Thymus (tissue), 14 donors: ENCODE measurements at places on chromosomes 4 and X.

GRCh38 chrX:39850630-39851152 lies 247.1 kb downstream of the BCOR start:
- H3K4me3 ChIP-seq = no peak overlapping the region
- H3K27ac ChIP-seq = no peak overlapping the region
- H3K36me3 ChIP-seq = no peaks in the 10 kb centered on the region
- H3K27me3 ChIP-seq = no peaks in the 10 kb centered on the region

DNA sequence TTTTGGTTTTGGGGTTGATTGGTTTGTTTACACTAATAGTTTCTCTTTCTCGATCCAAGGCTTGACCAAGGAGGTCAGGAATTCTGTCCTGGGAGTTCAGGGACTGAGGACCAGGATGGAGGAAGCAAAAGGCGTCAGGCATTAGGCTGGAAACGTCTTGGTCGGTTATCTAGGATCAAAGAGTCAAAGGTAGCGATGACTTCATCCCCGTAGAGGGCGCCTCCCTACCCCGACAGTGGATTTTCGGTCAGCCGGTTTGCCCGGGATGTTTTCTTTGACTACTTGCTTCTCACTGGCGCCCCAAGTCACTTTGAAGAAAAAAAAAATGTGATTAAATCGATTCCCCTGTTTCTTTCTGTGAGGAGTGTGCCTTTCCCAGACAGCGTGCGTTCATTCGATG lies 980 bp upstream of the FHDC1 start:
- DNase-seq = no peak
- peaks cover 68% of the 10 kb centered on the region for H3K27me3 ChIP-seq
- no peak overlapping the region for H3K4me3 ChIP-seq

GRCh38 chr4:53015681-53016080 lies 153.6 kb downstream of the RASL11B start:
- H3K4me1 ChIP-seq = peaks cover 15% of the 10 kb centered on the region
- no peak overlapping the region for H3K4me3 ChIP-seq
- H3K27ac ChIP-seq = no peak overlapping the region
- no peak for DNase-seq
- no peaks in the 10 kb centered on the region for H3K36me3 ChIP-seq
- no peaks in the 10 kb centered on the region for H3K27me3 ChIP-seq

DNA sequence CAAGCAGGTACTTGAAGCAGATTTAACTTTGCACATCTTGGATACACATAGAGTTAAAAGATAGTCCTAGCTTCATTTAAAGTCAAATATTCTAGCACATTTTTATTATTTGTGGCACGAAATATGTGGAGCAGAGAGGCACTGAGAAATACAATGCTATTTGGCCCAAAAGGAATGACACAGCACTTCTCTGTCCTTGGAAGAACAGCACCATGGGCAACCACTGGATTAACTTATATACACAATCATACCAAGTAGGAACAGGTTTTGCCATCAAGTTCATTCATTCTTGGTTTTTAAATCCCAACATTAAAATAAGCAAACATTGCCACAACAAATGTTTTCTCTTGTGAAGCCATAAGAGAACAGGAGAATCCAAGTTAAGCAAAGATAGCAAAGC lies 924 bp upstream of the ENAM start:
- H3K27ac ChIP-seq = no peak overlapping the region
- no peaks in the 10 kb centered on the region for H3K4me1 ChIP-seq
- no peak for DNase-seq
- no peaks in the 10 kb centered on the region for H3K27me3 ChIP-seq
- H3K4me3 ChIP-seq = no peak overlapping the region

DNA sequence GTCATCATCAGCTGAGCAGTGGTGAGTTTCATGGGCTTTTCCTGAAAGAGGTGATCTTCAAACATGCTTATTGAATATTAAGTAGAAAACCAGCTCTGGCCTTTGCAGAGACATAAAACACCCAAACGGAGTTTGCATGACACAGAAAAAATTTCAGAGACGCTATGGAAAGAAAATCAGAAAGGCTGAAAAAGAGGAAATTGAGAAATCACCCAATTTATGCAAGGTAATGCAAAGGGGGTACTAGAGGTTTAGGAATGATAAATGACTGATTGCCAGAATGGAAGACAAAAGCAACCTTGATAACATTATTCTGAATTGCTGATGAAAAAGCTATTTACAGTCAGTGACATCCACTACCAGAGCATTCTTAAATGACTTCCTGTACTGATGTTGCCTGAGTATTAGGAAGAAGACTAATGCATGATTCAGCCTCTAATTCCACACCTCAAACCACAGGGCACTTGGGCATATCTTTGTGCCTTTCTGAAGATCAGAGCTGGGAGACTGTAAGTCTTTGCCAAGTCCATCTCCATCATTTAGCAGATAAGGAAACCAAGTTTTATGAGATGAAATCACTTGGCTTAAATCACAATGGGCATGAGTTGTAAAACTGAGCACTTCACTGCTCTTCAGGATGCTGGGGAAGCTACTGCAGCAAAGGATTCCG lies 565.7 kb downstream of the PPARGC1A start:
- H3K36me3 ChIP-seq = no peaks in the 10 kb centered on the region
- no peak for DNase-seq
- no peak overlapping the region for H3K27ac ChIP-seq
- no peaks in the 10 kb centered on the region for H3K4me1 ChIP-seq
- no peaks in the 10 kb centered on the region for H3K27me3 ChIP-seq

- no peak for DNase-seq
- H3K36me3 ChIP-seq = no peaks in the 10 kb centered on the region
- no peak overlapping the region for H3K27ac ChIP-seq
- no peaks in the 10 kb centered on the region for H3K4me1 ChIP-seq
- no peaks in the 10 kb centered on the region for H3K27me3 ChIP-seq
- H3K4me3 ChIP-seq = no peak overlapping the region
Measured at GRCh38 chr4:56217343-56217890, 169.9 kb downstream of the AASDH start.

DNA sequence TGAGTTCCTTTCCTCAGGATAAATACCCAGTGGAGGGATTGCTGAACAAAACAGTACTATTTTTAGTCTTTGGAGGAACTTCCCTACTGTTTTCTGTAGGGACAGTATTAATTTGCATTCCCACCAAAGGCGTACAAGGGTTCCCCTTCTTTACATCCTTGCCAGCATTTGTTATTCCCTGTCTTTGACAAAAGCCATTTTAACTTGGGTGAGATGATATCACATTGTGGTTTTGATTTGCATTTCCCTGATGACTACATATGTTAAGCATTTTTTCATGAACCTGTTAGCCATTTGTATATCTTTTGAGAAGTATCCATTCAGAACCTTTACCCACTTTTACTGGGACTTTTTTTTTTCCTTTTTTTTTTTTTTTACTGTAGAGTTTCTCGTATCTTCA lies 126.2 kb upstream of the ANXA10 start:
- H3K27me3 ChIP-seq = no peaks in the 10 kb centered on the region
- H3K27ac ChIP-seq = no peak overlapping the region
- H3K4me3 ChIP-seq = no peak overlapping the region
- DNase-seq = no peak

DNA sequence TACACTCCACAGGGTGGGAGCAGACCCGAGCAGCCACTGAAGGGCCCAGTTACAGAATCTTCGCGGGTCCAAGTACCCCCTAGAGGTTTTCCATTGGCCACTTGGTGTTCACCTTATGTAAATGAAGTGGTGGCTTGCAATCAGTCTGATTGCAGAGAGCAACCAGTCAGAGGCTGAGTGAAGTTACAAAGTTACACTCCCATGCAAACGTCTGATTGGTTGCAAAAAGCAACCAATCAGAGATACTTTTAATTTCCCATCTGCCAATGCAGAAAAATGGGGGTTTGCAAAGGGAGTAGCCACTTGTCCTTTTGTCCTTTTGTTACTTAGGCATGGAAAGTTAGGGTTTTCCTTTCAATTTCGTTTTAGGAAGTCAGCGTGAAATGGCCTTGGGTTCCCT lies 27.0 kb upstream of the NKAP start:
- H3K27me3 ChIP-seq = no peaks in the 10 kb centered on the region
- no peak for DNase-seq
- H3K4me1 ChIP-seq = no peaks in the 10 kb centered on the region

- H3K27ac ChIP-seq = no peak overlapping the region
- no peaks in the 10 kb centered on the region for H3K27me3 ChIP-seq
- no peak overlapping the region for H3K4me3 ChIP-seq
- H3K4me1 ChIP-seq = no peaks in the 10 kb centered on the region
Measured at GRCh38 chr4:155948541-155948940, 5.1 kb downstream of the CTSO start.

- no peaks in the 10 kb centered on the region for H3K4me1 ChIP-seq
- H3K36me3 ChIP-seq = no peaks in the 10 kb centered on the region
- H3K4me3 ChIP-seq = no peak overlapping the region
- H3K27me3 ChIP-seq = no peaks in the 10 kb centered on the region
- no peak for DNase-seq
Measured at GRCh38 chr4:20272411-20272872, 20.7 kb downstream of the SLIT2 start.

DNA sequence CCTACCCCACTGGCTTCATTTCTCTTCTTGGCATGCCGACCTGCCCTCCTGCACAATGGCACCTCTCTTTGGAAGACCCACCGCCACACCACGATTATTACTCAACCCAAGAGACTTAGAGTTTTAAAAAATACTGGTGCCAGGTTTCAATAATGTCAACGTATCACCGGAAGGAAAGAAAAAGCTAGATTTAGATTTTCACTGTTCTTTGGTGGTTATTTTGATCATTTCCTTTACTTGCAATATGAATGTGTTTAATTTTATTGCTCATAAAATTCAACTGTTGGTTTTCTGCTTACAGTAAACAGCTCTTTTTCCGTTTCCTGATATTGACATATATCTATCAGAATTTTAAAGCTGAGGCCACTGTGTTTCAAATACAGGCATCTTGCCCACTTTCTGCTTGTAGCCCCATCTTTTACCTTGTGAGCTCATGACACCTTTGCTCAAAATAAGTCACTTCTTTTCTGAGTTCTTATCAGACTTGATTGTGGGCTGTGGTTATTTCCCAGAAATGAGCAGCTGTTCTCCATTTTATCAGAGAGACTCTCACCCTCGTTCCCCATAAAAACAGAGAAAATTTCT lies 439.1 kb downstream of the INPP4B start:
- DNase-seq = peak; percentile 52
- H3K27ac ChIP-seq = peak overlapping the region; percentile 74
- H3K27me3 ChIP-seq = no peaks in the 10 kb centered on the region
- no peak overlapping the region for H3K4me3 ChIP-seq
- H3K4me1 ChIP-seq = peaks cover 20% of the 10 kb centered on the region

GRCh38 chrX:69153060-69153730 lies 12.1 kb downstream of the PJA1 start:
- H3K4me3 ChIP-seq = no peak overlapping the region
- no peaks in the 10 kb centered on the region for H3K4me1 ChIP-seq
- H3K36me3 ChIP-seq = no peaks in the 10 kb centered on the region
- H3K27ac ChIP-seq = no peak overlapping the region

GRCh38 chrX:475926-476723 lies 89.4 kb upstream of the PPP2R3B start:
- H3K4me1 ChIP-seq = no peaks in the 10 kb centered on the region
- H3K27ac ChIP-seq = no peak overlapping the region
- H3K27me3 ChIP-seq = no peaks in the 10 kb centered on the region
- DNase-seq = no peak

- no peak for DNase-seq
- no peaks in the 10 kb centered on the region for H3K36me3 ChIP-seq
- no peaks in the 10 kb centered on the region for H3K4me1 ChIP-seq
Measured at GRCh38 chrX:110741213-110741796, 54.3 kb downstream of the CHRDL1 start.

DNA sequence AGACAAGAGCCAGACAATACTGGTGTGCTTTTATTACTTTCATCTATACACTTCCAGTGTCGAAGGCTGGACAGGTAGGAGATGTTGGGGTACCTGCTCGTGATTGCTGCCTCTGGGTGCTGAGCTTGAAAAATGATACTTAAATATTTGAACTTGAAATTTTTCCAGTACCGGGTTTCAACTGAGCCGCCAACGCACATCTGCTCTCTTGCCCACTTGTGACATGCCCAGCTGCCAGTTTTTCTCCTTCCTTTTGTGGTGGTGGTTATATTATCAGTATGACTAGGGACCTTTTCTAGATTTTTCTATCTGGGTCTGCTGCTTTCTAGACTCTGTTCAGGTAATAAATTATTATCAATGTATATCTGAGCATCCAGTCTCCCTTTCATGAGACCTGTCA lies 3.4 kb downstream of the OGT start:
- H3K4me3 ChIP-seq = peak overlapping the region; percentile 46
- H3K36me3 ChIP-seq = peaks cover 20% of the 10 kb centered on the region
- no peak for DNase-seq
- H3K27ac ChIP-seq = peak overlapping the region; percentile 31

GRCh38 chrX:138229718-138230117 lies 481.8 kb downstream of the FGF13 start:
- H3K27ac ChIP-seq = no peak overlapping the region
- no peak for DNase-seq
- no peaks in the 10 kb centered on the region for H3K4me1 ChIP-seq
- no peak overlapping the region for H3K4me3 ChIP-seq
- H3K27me3 ChIP-seq = no peaks in the 10 kb centered on the region
- no peaks in the 10 kb centered on the region for H3K36me3 ChIP-seq

DNA sequence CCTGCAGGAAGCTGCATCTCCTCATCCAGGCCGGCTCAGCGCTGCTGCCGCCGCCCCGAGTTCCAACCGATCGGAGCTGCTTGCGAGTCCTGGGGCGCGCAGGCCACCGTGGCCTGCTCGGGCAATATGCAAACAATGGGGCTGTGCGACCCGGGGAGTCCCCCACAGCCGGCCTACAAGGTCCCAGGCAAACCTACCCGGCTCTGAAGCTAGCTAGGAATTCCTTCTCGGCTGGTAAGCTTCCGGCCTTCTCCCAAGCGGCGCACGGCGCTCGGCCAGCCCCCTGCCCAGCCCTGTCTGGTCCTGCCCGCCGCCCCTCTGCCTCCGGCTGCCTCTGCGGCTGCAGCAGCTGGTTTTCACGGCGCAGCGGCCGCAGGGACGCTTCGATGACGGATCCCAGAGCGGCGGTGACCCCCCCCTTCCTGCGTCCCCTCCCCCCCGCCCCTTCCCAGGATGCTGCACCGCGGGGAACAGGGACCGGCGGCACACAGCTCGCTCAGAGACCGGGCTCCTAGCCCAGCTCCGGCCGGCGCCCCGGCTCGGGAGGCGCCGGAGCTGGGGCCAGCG lies 59.4 kb downstream of the TSC22D3 start:
- DNase-seq = peak; percentile 34
- peak overlapping the region; percentile 96 for H3K27ac ChIP-seq
- H3K4me3 ChIP-seq = peak overlapping the region; percentile 84
